ENCODE measurements at places on chromosomes 7 and 10.

- H3K4me3 ChIP-seq = no peak overlapping the region
- H3K27ac ChIP-seq = no peak overlapping the region
- peaks cover 83% of the 10 kb centered on the region for H3K4me1 ChIP-seq
- no peaks in the 10 kb centered on the region for H3K27me3 ChIP-seq
- peaks cover 72% of the 10 kb centered on the region for H3K36me3 ChIP-seq
Measured at GRCh38 chr10:11175823-11176243, 158.2 kb downstream of the CELF2 start.

- no peak overlapping the region for H3K27ac ChIP-seq
- H3K4me1 ChIP-seq = peaks cover 22% of the 10 kb centered on the region
- H3K4me3 ChIP-seq = peak overlapping the region; percentile 50
- DNase-seq = no peak
Measured at GRCh38 chr10:73922007-73922863, 11.3 kb downstream of the PLAU start.

DNA sequence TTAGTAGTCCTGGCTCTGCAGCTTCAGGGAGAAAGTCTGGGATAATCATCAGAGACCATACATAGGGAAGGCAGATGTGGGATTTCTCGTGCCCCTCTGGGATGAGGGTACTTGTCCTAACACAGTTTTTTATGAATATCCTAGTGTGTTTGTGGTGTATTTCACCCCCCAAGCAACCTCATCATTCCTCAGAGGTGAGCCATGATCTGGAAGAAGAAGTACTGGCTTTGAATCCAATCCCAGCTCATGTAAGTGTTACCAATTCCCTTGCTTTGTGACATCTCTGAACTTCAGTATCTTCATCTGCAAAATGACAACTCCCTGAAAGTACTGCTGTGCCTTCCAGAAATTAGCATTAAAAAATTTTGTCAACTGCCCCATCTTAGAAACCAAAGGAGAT, 347.5 kb upstream of the ZMIZ1 start:
- H3K4me3 ChIP-seq = no peak overlapping the region
- no peak for DNase-seq
- H3K36me3 ChIP-seq = no peaks in the 10 kb centered on the region
- H3K27ac ChIP-seq = no peak overlapping the region
- peaks cover 49% of the 10 kb centered on the region for H3K27me3 ChIP-seq

DNA sequence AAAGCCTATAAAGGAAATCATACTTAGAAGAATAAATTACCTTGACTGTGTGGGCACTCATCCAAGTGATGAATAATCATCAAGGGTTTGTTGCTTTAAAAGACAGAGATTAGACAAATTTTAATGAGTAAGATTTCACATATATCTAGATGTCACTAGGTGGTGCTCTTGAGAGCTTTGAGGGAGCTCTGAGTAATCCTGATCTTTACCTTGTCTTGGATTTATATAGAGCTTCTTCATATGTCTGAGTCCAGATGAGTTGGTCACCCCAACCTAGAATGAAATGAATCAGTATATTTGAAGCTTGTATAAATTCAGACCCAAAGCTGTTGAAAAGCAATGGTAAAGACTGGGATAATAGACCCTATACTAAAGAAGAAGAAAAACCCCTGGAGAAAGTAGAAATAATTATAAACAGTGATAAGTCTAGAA, 3.7 kb downstream of the AGR2 start:
- H3K27ac ChIP-seq = no peak overlapping the region
- no peaks in the 10 kb centered on the region for H3K36me3 ChIP-seq
- H3K4me3 ChIP-seq = no peak overlapping the region

DNA sequence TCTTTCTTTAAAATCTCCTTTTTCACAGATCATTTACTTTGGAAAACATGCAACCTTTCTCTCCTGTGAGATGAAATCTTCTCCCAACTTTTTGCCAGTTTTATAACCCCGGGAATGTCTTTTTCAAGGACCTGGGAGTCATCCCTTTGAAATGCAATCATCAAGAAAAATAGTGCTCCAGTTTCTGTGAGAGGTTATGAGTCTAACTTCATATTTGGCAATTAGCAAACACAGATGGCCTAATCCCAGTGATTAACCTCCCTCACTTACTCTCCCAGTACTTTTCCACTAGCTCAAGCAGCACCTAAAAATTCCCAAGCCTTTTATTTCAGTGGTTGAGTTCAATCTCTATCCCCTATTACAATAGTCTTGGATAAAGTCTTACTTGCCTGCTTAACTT, 185.8 kb upstream of the TMEM106B start:
- DNase-seq = no peak
- no peak overlapping the region for H3K4me3 ChIP-seq
- no peaks in the 10 kb centered on the region for H3K36me3 ChIP-seq

- no peak overlapping the region for H3K4me3 ChIP-seq
- H3K27ac ChIP-seq = no peak overlapping the region
- no peaks in the 10 kb centered on the region for H3K36me3 ChIP-seq
Measured at GRCh38 chr10:127923646-127924045, 16.7 kb downstream of the PTPRE start.

DNA sequence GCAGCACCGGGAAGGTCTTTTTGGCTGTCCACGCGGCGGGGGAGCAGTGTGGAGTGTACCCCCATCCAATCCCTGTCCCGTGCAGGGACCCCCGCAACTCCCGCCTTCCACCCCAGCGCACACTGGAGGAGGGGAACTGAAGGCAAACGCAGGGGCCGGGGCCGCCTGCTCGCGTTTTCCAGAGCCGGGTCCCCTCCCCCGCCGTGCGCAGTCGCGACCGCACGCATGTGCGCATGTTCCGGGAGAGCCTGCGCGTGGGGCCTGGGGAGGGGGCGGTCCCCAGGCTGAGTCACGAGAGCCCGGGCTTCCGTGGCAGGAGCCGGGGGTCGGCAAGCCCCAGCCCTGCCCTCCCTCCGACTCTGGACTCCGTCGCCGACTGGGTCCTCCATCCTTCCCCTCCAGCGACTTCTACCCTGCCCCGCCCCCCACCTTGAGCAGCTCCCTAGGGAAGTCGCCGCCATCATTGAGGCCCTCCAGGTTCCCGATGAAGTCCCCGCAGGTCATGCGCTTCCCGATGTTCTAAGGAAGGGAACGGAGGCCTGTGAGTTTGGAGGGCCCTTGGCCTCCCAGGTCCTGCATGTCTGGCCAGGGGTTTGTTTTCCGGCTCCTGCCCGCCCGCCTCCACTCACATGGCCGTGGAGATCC, 8.0 kb downstream of the PSD start:
- no peak overlapping the region for H3K27ac ChIP-seq
- peaks cover 77% of the 10 kb centered on the region for H3K27me3 ChIP-seq
- peak overlapping the region; percentile 57 for H3K4me3 ChIP-seq
- DNase-seq = no peak

- H3K36me3 ChIP-seq = no peaks in the 10 kb centered on the region
- DNase-seq = no peak
- H3K4me1 ChIP-seq = peaks cover 11% of the 10 kb centered on the region
- H3K4me3 ChIP-seq = no peak overlapping the region
- no peak overlapping the region for H3K27ac ChIP-seq
Measured at GRCh38 chr7:514242-514641, 5.4 kb downstream of the PDGFA start.

DNA sequence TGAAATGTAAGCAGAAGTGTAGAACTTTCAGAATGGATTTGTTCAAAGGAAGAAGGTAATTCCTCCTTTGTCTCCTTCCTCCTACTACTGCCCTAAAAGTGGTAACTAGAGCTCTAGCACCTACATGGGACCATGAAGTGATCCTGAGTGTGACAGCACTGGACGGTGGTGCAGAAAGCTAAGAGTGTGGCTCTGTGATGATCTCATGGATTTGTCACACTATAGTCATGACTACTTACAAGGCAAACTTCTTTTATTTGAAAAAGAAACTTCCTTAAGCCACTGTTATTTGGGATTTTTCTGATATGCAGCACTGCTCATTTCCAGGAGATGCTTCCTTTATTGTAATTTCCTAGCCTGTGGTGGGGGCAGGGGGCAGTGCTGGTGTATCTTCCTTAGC, 5.8 kb upstream of the FHIP2A start:
- DNase-seq = no peak
- no peaks in the 10 kb centered on the region for H3K27me3 ChIP-seq
- no peak overlapping the region for H3K4me3 ChIP-seq
- peaks cover 18% of the 10 kb centered on the region for H3K4me1 ChIP-seq

DNA sequence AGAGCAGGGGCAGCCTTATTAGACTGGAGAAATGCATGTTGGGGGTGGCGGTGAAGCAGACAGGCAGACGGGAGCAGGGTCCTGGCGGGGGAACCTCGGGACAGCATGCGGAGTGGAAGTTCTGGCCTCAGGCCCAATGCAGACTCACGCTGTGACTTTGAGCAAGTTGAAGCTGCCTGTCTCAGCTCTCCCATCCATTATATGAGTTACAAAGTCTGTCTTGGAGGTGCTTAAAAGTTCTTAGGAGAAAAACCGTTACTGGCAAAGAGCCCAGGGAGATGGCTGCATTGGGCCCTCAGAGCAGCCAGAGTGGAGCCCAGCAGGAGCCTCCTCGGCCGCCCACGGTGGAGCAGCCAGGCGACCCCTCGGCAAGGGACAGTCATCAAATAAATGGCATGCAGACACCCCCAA, 509.5 kb downstream of the PLXNA4 start:
- no peak overlapping the region for H3K27ac ChIP-seq
- peaks cover 17% of the 10 kb centered on the region for H3K27me3 ChIP-seq
- no peaks in the 10 kb centered on the region for H3K4me1 ChIP-seq
- DNase-seq = no peak
- no peak overlapping the region for H3K4me3 ChIP-seq

- no peak overlapping the region for H3K27ac ChIP-seq
- no peaks in the 10 kb centered on the region for H3K27me3 ChIP-seq
- H3K36me3 ChIP-seq = peaks cover 12% of the 10 kb centered on the region
- no peak overlapping the region for H3K4me3 ChIP-seq
- peaks cover 18% of the 10 kb centered on the region for H3K4me1 ChIP-seq
- no peak for DNase-seq
Measured at GRCh38 chr10:86708783-86709380, 40.6 kb downstream of the LDB3 start.

DNA sequence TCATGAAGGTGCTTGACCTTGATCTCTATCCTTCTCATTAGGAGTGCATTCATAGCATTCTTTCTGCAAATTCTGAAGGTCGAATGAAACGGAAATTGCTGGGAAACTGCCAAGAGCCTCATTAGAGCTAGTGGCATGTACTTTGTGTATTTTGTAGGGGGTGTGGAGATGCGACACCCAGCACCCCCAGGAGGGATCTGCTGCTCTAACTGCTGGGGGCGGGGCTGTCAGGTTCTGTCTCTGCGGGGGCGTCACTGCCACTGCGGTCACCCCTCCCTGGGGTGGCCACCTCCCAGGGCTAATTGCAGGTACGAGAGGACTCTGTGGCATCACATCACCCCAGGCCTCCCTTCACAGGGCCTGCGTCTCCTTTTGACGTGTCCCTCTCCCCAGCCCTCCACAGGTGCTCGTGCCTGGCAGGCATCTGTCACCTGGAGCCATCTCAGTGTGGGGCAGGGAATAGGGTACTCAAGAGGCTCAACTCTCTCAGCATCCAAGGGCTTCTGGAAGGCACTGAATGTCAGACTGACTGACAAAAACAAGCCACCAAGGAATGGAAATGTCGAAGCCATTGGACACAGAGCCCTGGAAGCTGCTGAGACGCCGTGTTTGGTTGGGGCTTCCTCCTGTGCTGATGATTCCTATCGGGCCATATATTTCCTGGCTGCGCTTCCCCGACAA, 151.1 kb downstream of the ACTR3B start:
- no peak for DNase-seq
- H3K27me3 ChIP-seq = no peaks in the 10 kb centered on the region
- no peak overlapping the region for H3K4me3 ChIP-seq
- no peaks in the 10 kb centered on the region for H3K36me3 ChIP-seq
- no peaks in the 10 kb centered on the region for H3K4me1 ChIP-seq
- no peak overlapping the region for H3K27ac ChIP-seq

DNA sequence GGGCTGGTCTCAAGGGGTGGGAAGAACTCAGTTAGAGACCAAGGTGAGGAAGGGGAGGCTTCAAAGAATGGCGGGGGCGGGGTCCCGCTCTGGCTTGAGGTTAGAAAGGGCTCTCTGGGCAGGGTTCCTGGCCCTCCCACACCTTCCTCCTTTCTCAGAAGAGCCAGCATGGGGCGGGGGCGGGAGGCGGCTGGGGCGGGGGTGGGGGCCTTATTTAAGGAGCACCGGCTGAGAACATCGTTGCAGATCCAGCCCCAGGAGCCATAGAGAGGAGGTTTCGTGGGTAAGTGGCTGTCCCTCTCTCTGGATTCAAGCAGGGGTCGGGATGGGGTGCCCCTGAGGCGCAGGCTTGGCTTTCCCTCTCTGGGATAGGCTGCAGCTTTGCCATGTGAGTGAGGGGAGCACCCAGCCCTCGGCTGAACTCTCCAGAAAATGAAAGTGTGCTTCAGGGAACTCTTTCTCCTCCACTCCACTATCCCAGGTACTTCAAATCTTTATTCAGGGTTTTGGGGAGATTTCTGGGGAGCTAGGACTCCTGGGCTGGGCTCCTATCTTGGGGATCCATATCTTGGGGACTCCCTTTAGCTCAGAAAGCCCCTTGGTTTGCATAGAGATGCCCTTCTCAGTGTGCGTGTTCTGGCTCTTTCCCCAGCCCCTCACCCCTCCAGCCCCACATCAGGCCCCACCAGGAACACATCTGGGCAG, 3.3 kb upstream of the CUEDC2 start:
- no peak for DNase-seq
- peak overlapping the region; percentile 76 for H3K4me3 ChIP-seq
- peak overlapping the region; percentile 22 for H3K27ac ChIP-seq
- peaks cover 36% of the 10 kb centered on the region for H3K4me1 ChIP-seq
- no peaks in the 10 kb centered on the region for H3K27me3 ChIP-seq
- peaks cover 17% of the 10 kb centered on the region for H3K36me3 ChIP-seq

DNA sequence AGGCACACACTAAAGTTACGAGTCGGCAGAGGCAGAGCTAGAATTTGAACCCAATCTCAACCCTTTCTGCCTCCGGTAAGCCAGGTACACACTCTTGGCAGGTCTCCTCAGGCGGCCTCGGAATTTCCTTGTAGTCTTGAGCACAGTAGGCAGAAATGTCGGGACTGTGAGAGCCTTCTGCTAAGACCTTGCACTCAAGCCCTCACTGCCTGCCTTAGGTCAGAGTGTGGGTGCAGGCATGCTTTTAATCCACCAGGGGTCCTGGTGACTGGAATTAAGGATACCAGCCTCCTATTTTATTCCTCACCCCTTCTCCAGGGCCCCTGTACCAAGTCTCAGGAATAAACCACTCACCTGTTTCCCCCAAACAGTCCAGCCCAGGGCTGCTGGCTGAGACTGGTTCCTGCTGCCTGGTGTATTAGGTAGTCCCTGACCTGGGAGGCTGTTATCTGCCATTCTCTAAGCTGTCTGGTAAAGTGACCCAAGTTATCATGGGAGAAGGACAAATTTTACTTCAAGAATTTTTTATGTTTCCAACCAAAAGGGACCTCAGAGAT, 855 bp downstream of the ATP6V1F start:
- peaks cover 35% of the 10 kb centered on the region for H3K4me1 ChIP-seq
- no peaks in the 10 kb centered on the region for H3K27me3 ChIP-seq
- H3K27ac ChIP-seq = peak overlapping the region; percentile 87
- DNase-seq = no peak
- H3K36me3 ChIP-seq = peaks cover 14% of the 10 kb centered on the region
- H3K4me3 ChIP-seq = peak overlapping the region; percentile 90

- DNase-seq = no peak
- peaks cover 25% of the 10 kb centered on the region for H3K4me1 ChIP-seq
- peak overlapping the region; percentile 91 for H3K27ac ChIP-seq
- H3K27me3 ChIP-seq = peaks cover 26% of the 10 kb centered on the region
- H3K36me3 ChIP-seq = peaks cover 6% of the 10 kb centered on the region
Measured at GRCh38 chr7:157503229-157503628, 166.4 kb downstream of the DNAJB6 start.

- no peak for DNase-seq
- H3K36me3 ChIP-seq = no peaks in the 10 kb centered on the region
- no peaks in the 10 kb centered on the region for H3K4me1 ChIP-seq
- no peaks in the 10 kb centered on the region for H3K27me3 ChIP-seq
Measured at GRCh38 chr7:158487631-158488151, 99.9 kb downstream of the PTPRN2 start.
